Hepatocyte (in vitro differentiated cells): ENCODE measurements at places on chromosomes 7 and 10. TPM values are rescaled to one million over a fixed set of nuclear protein-coding genes. Genes with fewer than 3 reads are reported as not detected.

GRCh38 chr7:2403718-2404648, 572 bp downstream of the CHST12 start:
- no peaks in the 10 kb centered on the region for H3K27me3 ChIP-seq
- H3K4me3 ChIP-seq: peak overlapping the region; percentile 79
- H3K27ac ChIP-seq: peak overlapping the region; percentile 37
- H3K4me1 ChIP-seq: peaks cover 10% of the 10 kb centered on the region
- DNase-seq: peak; percentile 70

DNA sequence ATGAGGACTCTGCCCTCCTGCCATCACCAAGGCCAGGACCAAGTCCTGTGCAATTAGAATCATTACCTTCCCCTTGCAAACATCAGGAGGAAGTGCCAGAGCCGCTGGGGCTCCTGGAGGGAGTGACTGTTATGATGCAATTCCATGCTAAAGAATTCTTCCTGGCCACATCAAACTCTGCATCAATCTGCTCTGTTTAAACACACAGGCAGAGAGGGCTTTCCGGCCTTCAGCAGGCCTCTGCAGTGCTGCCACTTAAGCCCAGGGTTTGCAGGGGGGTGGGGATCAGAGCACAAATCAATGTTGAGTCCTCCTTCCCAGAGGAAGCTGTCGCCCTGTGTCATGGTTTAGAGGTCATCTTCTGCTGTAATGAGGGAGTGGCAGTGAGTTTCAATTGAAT, 58.1 kb downstream of the CTBP2 start:
- H3K4me1 ChIP-seq: peaks cover 9% of the 10 kb centered on the region
- H3K27ac ChIP-seq: peak overlapping the region; percentile 48
- H3K4me3 ChIP-seq: no peak overlapping the region
- peak; percentile 42 for DNase-seq
- H3K36me3 ChIP-seq: no peaks in the 10 kb centered on the region

DNA sequence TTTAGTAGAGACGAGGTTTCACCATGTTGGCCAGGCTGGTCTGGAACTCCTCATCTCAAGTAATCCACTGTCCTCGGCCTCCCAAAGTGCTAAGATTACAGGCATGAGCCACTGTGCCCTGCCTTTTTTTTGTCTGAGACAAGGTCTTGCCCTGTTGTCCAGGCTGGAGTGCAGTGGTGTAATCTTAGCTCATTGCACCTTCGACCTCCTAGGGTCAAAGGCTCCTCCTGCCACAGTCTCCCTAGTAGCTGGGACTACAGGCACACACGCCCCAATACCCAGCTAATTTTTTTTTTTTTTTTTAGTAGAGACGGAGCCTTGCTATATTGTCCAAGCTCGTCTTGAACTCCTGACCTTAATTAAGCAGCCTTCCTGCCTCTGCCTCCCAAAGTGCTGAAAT, 26.8 kb upstream of the SUPV3L1 start:
- H3K27ac ChIP-seq: no peak overlapping the region
- no peak overlapping the region for H3K4me3 ChIP-seq
- no peaks in the 10 kb centered on the region for H3K36me3 ChIP-seq
- no peak for DNase-seq

GRCh38 chr10:48416584-48417232, 110.2 kb downstream of the MAPK8 start:
- peaks cover 7% of the 10 kb centered on the region for H3K4me1 ChIP-seq
- H3K36me3 ChIP-seq: no peaks in the 10 kb centered on the region

- H3K4me3 ChIP-seq: no peak overlapping the region
- H3K4me1 ChIP-seq: no peaks in the 10 kb centered on the region
- no peaks in the 10 kb centered on the region for H3K27me3 ChIP-seq
- no peak for DNase-seq
- H3K27ac ChIP-seq: no peak overlapping the region
These were observed 32.5 kb downstream of the ZNF277 start for GRCh38 chr7:112238852-112239610.

Gene FGL2
- 0.80 and 1.2 TPM in 2 replicates for total RNA-seq

Gene MMD2
- total RNA-seq: not detected in 2 replicates
